ENCODE measurements at places on chromosomes 11 and 22.

- DNase-seq = no peak
Observed at GRCh38 chr11:16002942-16003341, 353.4 kb downstream of the SOX6 start.

GRCh38 chr11:117189191-117189940 lies 9.8 kb upstream of the TAGLN start:
- DNase-seq = no peak

GRCh38 chr11:67415501-67416304 lies at the start of gene CARNS1:
Gene CARNS1 (plus strand): TSS chr11:67415678. CDS start chr11:67416200, 522 bp downstream.
- no peak for DNase-seq

GRCh38 chr11:75767793-75768111 lies 826 bp upstream of the DGAT2 start:
- no peak for DNase-seq

GRCh38 chr11:45523760-45524159 lies 141.7 kb downstream of the CHST1 start:
- no peak for DNase-seq

- DNase-seq = no peak
Observed at GRCh38 chr22:37179622-37180420, 8.2 kb downstream of the C1QTNF6 start.

GRCh38 chr22:37020192-37020479 lies 594 bp downstream of the MPST start:
- DNase-seq = no peak

DNA sequence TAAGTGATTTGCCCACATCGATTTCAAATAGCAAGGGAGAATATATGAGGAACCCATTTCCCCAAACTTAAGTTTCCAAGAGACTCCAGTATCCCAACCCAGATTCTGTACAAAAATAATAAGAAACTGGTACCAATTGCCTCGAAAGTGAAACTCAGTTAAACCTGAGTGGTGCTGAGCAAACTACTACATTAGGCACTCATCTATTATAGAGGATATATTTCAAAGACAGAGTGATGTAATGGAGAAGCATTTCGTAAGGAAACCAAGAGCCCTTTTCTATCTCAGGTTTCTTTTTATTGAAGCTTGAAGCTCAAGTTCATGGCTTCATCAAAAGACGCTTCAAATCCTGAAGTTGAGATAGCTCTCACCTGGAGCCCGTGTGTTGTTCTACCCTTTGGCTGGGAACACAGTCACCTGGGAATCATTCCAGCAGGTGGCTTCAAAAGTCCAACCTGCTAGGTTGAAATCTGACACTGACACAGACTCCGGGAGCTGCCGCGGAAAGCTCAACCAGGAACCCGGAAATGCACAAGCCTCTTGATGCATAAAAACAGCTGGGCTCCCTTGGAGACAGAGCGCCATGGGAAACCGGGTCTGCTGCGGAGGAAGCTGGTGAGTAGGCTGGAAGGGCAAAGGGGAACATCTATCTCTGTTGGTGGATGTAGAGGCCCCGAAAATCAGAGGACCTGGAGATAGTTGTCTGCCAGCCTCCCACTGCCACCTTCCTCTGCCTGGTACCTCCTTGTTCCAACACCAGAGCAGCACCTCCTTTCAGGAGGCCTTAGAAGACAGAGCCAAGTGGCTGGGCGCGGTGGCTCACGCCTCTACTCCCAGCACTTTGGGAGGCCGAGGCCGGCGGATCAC lies at the start of gene C11orf52:
Gene C11orf52, plus strand, starts transcription at position 524 of the 867 bp plus-strand sequence. Its CDS starts 60 bp downstream, at position 584.
- DNase-seq = no peak

DNA sequence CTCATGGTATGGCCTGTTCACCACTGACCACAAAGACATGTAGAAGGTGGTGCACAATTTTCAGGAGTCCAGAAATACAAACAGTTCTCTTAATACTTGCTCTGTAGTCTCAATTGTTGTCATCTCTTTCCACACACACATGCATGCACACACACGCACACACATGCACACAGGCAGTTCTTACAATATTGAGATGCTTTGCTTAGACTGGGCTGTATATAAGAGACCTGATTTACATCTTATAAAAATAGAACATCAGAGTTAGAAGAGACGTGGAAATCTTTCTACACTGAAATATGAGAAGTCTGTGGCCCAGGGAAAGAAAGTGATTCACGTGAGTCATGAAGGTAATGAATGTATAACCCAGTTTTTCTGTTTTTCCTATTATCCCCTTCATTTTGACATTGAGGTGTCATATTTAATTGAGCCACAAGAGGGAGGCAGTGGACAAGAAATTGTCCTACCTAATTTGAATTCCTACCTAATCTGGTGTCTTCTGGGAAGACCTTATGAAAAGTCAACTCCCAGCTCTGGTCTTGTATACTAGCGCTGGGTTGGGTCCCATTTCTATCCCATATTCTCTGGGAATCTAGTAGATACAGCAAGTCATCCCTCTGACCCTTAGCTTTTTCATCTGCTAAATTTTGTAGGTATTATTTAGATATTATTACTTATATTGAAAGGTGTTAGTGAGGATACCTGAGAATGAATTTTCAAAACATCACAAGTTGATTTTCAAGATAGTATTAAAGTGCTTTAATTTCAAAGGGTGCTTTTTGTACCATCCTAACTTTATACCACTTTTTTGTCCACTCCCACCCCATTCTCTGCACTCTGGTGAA lies 14.9 kb upstream of the MS4A4A start:
- DNase-seq = no peak

- DNase-seq = no peak
Observed at GRCh38 chr11:128232588-128232987, 354.8 kb downstream of the ETS1 start.

DNA sequence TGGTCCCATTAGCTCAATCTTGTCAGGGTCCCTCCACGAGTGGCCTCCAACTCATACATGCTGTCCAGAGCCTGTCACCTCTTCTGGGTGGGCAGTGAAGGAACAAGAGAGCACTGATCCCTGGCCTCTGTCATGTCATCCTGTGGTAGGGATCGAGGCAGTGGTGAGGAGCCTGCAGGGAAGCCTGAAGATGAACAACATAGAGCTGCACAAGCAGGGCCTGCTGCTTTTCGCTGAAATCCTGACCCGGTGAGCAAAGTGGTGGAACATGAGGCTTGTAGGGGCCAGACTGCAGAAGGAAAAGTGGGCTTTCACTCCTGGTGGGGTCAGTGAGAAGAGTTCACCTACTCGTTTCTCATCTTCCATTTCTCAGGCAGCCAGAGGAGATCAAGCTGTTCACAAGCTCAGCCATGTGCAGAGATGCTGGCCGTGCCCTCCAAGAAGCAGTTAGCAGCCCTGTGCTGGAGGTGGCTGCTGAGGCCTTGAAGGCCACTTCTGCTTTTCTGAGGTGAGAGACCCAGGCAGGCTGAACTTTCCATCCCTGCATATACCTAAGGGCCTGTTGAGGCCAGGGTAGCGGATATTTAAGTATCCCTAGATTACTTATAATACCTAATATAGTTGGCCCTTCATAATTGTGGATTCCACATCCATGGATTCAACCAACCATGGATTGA lies 32.9 kb downstream of the MEI1 start:
- DNase-seq = no peak

DNA sequence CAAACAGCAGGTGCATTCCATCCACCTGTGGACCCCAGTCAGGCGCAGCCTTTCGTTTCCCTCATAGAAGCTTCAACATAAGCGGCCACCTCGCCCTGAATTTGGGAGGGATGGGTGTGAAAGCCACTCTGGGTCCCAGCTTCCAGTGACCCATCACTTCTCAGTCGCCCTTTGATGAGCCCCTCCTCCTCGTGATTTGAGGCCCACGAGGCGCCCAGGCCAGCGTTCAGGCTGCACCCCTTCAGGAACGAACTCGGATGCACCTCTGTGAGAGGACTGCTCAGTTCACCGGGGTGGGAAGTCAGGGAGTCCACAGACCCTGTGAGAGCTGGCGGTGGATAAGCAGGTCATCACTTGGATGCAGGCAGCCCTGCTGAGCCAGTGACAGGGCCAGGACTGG lies 1118.2 kb downstream of the BRD1 start:
- no peak for DNase-seq

- DNase-seq = no peak
Observed at GRCh38 chr11:46265764-46266163, 11.7 kb upstream of the CREB3L1 start.

GRCh38 chr11:66314561-66315497 lies 2.0 kb downstream of the CD248 start:
- no peak for DNase-seq

DNA sequence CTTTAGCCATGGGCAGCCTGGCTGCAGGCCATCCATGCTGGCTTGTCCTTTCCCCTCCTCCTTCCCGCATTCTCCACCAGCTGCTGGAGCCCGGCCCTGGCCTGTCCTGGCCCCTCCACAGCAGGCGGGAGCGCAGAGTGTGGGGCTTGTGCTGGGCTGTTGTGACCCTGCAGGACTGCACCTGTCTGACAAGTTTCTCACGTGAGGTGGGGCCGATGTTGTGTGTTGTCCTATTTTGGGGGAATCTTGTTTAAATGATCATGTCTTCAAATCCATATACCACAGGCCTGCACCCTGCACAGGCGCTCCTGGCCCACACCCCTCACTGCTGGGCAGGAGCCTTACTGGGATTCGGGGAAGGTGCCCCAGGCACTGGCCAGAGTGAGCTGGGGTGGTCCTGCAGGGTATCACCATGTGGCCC lies 30.4 kb downstream of the TBC1D22A start:
- DNase-seq = no peak

DNA sequence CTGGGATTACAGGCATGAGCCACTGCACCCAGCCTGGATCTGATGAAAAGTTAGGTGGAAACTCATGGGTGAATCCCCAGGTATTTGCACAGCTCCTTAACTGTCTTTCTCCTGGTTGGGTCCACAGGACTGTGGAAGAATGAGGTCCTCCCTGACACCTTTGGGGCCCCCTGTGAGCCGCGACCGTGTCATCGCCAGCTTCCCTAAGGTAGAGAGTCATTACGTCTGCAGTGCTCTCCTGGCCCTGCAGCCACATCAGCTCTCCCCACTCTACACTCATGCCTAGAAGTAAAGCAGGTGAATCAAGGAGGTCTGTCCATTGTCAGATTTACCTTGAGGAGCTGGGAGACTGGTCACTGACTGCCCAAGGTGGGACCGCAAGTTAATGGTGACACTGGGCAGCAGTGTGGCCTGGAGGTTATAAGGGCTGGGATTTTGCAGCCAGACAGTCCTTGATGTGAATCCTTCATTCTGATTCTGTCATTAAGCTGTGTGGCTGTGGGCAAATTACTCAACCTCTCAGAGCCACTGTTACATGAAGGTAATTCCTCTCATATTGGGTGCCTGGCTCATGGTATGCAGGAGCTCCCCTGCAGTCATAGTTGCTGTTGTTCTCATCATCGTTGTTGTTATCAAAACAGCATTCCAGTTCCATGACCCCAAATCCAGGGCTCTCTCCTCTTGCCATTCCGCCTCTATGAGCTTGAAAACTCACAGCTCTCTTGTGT lies 1.4 kb downstream of the RAB36 start:
- DNase-seq = no peak

DNA sequence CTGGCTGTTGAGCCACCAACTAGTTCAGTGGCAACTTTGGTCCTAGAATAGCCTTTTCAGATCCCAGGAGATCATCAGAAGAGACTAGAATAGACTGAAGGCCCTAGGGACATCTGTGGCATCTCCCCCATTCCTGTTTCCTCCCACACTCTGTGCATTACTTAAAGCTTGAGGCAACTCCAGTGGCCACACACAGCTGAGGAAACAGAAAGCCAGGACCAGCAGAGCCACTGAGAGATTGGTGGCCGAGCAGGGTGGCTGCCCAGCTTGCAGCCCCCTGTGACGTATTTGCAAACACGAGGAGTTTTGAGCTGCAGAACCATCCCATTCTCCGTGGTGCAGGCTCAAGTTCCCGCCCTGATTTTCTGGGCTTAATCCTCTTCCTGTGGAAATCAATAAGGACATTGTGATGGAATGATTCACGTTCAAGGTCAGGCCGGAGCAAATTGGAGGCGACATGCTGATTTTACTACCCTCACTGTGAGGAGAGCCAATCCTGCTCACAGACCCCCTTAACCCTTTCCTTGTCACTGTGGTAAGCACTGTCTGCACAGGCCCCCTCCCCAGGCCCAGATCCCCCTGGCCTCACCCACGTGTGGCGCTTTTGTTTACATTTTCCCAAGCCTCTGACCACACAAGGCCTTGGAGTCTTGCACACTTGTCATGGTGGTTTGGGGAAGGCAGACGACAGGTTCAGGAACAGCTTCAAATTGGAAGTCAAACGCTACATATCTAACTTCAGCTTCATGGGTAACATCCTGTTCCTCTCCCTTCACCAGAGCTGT lies 69.1 kb upstream of the MYOD1 start:
- no peak for DNase-seq

DNA sequence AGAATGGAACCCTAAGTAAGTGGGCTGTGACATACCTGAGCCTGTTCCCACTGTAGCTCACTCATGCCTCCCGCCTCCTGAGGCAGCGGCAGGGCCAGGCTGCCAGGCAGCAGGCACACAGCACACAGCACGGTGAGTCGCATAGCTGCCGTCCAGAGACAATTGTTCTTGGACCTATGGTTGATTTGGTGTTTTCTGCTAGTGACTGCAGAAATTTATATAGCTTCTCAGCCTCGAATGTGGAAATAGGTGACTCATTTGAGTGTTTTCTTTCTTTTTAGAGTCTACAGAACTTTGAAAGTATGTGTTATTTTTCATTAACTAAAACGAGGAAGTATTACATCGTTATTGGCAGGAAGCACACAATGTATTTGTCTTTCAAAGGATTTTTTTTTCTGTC lies at the start of gene MMP7:
Gene MMP7, minus strand, starts transcription at position 190 of the 400 bp plus-strand sequence. Its CDS starts 47 bp downstream, at position 143.
- no peak for DNase-seq

DNA sequence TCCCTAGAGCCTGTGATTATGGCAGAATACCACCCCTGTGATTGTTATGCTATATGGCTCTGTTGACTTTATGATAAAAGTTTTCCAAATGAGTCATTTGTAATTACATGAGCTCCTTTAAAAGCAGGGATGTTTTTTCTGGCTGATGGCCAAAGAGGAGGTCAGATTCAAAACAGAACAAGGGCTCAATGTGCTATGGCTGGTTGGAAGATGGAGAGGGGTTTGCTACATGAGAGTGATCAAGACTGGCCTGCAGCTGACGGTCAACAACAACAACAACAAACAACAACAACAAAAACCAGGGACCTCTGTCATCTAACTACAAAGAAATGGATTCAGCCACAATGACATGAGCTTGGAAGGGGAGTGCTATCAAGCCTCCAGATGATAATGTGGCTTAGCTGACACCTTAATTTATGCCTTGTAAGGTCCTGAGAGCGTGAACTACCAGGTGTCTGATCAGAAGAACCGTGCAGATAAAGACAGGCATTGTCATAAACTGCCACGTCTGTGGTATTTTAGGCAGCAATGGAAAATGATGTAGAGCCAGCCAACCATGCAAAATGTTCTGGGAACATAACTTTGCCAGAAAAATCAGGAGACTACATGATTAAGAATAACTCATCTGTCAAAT lies 47.2 kb downstream of the PIWIL3 start:
- no peak for DNase-seq

- DNase-seq = no peak
Observed at GRCh38 chr11:9853929-9854552, 190.2 kb downstream of the SWAP70 start.
